ENCODE measurements at places on chromosomes 7 and 10.

DNA sequence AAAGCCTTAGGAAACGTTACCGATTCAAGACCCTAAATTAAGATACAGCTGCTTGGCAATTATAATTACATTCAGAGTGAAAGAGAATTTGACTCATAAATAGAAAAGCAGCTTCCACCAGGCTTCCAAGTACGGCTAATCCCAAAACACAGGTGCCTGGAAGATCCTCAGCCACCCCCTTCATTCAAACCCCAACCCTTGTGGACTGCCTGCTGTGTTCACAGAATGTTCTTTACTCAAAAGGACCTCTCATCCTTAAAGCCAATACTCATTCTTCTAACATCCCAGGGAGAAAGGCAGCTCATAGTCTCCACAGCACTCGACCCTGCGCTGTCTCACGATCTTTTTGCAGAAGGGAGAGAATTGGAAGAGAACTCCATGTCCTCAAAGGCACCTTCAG, 32.9 kb downstream of the RNF32 start:
- no peak for DNase-seq

DNA sequence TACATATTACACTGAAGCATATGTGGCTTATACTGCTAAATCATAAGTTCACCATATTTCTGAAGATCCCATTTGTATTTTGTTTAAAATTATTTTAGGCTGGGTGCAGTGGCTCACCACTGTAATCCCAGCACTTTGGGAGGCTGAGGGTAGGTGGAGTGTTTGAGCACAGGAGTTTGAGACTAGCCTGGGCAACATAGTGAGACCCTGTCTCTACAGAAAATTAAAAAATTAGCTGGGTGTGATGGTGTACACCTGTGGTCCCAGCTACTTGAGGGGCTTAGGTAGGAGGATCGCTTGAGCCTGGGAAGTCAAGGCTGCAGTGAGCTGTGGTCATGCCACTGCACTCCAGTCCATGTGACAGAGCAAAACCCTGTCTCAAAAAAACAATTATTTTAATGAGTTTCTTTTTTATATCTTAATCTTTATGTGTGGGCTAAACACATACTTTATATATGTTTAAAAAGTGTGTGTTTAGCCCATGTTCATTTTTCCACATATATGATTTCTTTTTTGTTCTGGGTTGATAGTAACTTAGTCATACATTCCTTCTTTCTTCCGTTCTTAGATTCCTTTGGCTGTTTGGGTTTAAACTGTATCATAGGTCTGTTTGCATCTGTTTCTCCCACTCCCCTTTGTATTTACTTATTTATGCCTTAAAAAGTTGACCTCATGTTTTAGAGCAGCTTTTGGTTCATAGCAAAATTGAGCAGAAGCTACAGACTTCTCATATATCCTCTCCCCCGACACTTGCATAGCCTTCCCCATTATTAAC, 33.5 kb downstream of the RSBN1L start:
- DNase-seq = peak; percentile 27

- DNase-seq = no peak
These were observed 60.4 kb upstream of the NPVF start for GRCh38 chr7:25288556-25289307.

DNA sequence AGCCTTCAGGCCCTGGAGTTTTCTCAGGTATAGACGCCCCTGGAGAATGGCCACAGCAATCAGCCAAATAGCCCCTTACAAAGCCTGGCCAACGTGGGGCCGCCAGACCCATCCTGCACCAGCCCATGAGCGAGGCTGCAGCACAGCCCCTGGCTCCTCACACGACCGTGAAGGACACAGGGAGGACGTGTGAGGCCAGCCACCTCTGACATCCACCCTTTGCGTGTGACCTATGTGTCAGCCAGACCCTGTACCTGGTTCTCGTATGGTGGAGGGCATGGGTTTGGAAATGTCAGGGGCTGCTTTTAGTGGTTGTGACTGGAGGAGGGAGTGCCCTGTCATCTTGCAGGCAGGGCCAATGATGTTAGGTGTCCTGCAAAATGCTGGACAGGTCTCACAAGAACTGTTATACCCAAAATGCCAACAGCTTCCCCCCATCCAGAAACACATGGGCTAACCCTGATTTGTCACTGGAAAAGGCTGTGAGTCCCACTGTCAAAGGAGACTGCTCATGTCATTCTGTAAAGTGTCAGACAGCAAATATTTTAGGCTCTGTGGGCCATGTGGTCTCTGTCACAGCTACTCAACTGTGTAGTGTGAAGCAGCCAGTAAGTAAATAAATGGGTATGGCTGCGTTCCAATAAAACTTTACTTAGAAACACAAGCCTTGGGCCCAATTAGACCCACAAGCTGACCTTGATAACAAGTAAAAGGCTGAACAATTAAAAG, 30.0 kb downstream of the NOD1 start:
- no peak for DNase-seq

DNA sequence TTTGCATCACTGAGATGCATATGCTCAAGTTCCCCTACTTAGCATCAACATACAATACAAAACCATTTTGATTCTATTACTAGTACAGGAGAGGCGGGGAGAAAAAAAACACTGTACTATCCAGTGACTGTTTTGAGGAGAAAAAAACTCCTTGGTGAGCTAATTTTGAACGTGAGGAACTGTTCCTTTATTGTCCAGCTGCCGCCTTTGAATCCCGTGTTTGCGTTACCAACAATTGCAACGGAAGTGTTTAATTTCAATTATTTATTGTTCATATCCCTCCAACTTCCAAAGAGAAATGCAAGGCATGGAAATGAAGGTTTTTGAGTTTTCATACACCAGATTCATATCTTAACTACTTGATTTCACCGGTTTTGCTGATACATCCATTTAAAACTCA, 66.4 kb upstream of the ARHGAP21 start:
- DNase-seq = no peak

- no peak for DNase-seq
These were observed 154.4 kb downstream of the GALNT17 start for GRCh38 chr7:71286336-71286735.

DNA sequence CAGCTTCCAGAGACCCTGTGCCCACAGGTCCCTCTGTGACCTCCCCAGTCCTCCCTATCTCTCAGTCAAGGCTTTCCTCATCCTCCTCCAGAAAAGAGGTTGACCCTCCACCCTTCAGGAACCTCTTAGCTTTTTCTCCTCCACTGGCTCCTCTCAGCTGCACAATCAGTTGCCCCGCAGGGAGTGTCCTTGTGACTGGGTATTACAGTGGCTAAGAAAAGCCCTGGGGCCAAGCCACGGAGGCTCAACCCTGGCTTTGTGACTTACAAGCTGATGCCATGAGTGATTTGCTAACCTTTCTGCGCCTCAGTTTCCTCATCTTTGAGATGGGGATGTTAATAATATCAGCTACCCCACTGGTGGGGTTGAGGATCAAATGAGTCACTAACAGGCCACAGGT, 66.4 kb upstream of the ZMIZ1 start:
- DNase-seq = no peak

GRCh38 chr10:26534384-26534783, 96.2 kb downstream of the APBB1IP start:
- DNase-seq = no peak

DNA sequence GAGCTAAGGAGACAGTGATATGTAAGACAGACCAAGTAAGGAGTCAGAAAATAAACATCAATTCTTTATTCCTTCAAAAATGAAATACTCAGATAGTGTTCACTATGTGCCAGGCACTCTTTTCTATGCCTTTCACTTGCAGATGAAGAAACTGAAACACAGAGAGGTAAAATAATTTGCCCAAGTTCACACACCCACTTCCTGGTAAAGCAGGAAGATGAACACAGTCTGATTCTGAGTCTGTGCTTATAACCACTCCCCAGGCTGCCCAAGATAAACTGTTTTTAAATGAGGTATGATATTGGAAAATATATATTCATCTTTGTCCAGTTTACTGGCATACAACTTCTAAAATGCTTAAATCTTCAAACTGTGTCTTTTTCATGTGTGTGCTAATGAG, 294.4 kb upstream of the NPVF start:
- no peak for DNase-seq

DNA sequence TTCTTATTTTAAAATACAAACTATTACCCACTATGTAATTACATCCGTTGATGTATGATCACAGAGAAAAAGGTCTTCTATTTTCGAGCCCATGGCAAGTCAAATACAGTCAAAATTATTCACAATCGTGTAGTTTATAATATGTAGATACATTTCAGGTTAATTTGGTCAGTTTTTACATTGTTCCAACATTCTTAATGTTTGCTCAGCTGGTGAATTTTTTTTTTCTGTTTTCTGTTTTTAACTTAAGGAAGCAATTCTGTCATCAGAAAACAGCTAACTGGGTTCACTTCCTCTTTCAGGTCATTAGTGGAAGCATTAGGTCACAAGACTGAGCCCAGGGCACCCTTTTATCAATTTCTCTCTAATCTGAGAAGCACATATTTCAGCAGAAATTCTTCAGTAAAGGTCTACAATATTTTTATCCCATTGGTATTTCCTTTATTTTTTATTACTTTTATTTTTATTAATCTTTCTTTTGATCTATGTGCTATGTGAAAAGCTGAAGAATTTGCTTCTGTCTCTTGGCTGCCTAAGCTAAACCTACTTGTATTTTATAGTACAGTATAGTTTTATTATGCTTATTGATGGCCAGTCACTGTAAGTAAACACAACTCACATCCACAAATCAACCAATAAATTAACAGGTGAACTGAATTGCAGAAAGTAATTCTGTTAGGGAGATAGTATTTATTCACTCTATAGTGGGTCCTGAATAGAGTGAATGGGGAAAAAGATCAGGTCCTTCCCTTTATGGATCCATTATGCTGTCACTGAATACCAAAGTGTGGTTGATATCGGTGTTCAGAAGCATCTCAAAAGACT, 84.6 kb downstream of the ICA1 start:
- DNase-seq = no peak
